ENCODE measurements at places on chromosomes 6 and 20. TPM values are rescaled to one million over a fixed set of nuclear protein-coding genes. Genes with fewer than 3 reads are reported as not detected.
A peak's percentile ranks its signal among the peaks of the same experiment; 100 is the strongest.

The IYD gene
- total RNA-seq, result not detected

The E2F3 gene
- 17.0 TPM for total RNA-seq

The ADGRF5 gene
- total RNA-seq, result not detected

- peaks cover 17% of the 10 kb centered on the region for H3K4me1 ChIP-seq
- H3K27me3 ChIP-seq, result no peaks in the 10 kb centered on the region
Measured at GRCh38 chr20:17615645-17616479, 46.0 kb downstream of the DSTN start.

DNA sequence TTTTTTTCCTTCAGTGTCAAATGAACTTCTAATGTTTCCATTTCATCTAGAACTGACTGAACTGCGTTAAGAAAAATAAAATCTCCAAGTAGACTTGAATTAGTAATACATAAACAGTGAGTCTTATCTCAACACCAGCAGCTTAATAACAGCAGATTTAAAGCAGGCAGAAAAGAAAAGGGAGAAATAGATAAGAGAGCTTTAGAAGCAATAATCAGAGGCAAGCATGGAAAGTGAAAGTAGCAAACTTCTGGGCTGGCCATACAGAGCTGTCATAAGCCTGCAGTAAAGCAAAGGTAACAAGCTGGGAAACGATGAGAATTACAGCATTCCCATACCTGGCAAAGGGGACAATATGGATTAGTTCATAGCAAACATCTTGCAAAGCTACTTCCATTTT, 16.9 kb upstream of the ANGPT4 start:
- DNase-seq, result no peak
- no peak overlapping the region for H3K27ac ChIP-seq
- H3K27me3 ChIP-seq, result no peaks in the 10 kb centered on the region
- no peaks in the 10 kb centered on the region for H3K4me1 ChIP-seq
- H3K4me3 ChIP-seq, result no peak overlapping the region

DNA sequence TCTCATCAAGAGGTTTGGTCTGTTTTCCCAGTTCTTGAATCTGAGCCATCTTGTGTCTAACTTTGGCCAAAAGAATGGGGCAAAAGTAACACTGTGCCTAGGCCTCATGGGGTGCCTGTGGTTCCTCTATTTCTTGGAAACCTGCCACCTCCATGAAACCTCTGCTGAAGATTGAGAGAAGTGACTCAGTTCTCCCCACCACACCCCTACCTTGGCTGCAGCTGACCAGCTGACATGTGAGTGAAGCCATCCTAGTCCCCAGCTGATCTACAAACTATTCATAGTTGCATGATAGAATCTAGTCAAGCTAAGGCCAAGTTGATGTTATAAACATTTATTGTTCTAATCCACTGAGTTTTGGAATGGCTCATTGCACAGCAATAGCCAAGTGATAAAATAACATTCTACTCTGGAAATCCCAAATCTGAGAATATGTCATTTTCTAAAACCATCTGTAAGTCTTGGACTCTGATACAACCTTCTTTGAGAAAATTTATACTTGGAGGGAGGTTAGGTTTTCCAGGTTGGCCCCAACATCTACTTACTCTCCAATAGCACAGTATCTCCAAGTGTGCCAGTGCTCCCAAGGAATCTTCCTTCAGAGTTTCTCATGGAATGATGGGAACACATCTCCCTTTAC, 107.0 kb upstream of the SMLR1 start:
- peaks cover 3% of the 10 kb centered on the region for H3K36me3 ChIP-seq
- no peak overlapping the region for H3K4me3 ChIP-seq
- no peak overlapping the region for H3K27ac ChIP-seq
- DNase-seq, result peak; percentile 52
- H3K4me1 ChIP-seq, result peaks cover 25% of the 10 kb centered on the region

DNA sequence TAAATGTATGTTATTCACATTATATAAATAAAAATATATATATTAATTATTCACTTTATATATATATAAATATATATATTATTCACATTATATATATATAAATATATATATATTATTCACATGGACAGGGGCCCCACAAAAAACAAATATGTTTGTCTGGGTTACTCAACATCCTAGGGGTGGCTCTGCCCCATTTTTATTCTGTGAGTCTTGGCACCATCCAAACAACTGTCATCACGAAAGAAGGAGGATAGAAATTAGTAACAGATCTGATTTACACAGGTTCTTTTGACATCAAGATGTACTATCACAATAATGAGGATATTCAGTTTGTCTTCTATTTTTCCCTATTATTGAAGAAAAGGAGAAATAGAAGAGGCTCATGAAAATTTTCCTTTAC, 187.3 kb downstream of the GPX5 start:
- no peak overlapping the region for H3K27ac ChIP-seq
- H3K36me3 ChIP-seq, result peaks cover 7% of the 10 kb centered on the region
- H3K4me3 ChIP-seq, result no peak overlapping the region
- DNase-seq, result no peak

The TREML2 gene
- total RNA-seq, result 6.9 TPM

The EPHA7 gene
- not detected for total RNA-seq

DNA sequence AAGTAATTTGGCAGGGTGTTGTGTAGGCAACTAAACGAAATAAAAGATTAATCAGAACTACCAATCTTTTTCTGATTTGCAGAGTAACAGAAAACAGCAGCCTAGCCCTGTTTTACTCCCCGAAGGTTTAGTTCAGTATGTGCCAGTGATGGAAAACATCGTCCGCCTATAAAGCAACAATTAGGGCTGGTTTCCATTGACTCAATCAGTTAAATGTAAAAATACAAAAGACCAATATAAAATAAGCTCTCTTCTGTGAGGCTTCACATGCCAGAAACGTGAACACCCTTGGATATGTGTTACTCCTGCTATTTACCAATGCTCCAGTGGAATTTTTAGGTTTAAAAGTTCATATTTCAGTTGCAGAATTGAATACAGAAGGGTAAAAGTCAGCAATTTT, 210.5 kb upstream of the RSPO3 start:
- H3K4me1 ChIP-seq, result no peaks in the 10 kb centered on the region
- H3K4me3 ChIP-seq, result no peak overlapping the region
- H3K27ac ChIP-seq, result no peak overlapping the region
- no peaks in the 10 kb centered on the region for H3K36me3 ChIP-seq

The B4GALT5 gene
- 16.8 TPM for total RNA-seq

The BTN1A1 gene
- total RNA-seq, result not detected

DNA sequence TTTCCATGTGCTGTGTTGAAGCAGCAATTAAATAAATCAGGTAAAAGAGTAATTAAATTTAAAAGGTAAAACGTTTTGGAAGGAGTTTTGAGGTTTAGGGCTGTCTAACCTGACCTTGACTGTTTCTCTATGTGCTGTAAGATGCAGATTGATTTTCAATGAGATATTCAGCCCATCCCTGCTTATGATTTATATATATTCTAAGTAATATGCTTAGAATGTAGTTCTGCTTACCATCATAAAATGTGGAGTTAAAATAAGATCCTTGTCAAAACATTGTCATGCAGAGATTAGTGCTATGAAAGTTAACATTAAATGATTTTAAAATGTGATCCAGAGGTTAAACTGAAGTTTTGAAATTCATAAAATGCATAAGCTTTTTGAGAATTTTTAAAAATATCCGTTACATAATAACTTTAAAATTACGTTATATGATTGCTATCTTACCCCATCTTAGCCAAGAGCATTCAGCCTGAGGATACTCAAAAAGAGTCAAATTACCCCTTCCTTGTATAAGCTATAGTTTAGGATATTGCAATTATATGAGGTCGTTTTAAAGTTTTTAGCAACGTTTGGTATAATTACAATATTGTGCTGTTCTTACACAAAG, 122.5 kb downstream of the MTHFD1L start:
- H3K4me1 ChIP-seq, result peaks cover 13% of the 10 kb centered on the region
- H3K4me3 ChIP-seq, result no peak overlapping the region
- H3K36me3 ChIP-seq, result peaks cover 50% of the 10 kb centered on the region
- no peaks in the 10 kb centered on the region for H3K27me3 ChIP-seq

DNA sequence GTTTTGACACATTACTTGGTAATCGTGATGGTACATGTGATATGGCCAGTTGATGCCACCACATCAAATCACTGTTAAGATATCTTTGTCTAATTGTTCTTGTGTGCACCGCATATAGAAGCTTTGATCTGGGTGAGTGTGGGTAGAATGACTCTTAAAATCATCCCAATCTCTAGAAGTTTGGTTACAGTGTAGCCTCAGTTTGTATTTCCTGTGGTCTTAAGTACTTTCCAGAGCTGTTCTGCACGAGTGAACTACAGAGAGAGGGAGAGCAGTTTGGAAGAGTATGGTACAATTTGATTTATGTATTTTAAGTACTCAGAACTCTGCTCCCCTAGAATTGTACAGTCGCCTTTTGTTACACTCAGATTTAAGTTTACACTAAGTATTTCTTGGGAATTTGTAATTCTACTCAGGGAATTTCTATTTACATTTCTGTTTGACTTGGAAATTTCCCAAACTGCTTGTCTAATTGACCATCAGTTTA, 37.5 kb downstream of the SNX9 start:
- no peaks in the 10 kb centered on the region for H3K27me3 ChIP-seq
- H3K27ac ChIP-seq, result peak overlapping the region; percentile 27
- H3K36me3 ChIP-seq, result peaks cover 45% of the 10 kb centered on the region
- H3K4me3 ChIP-seq, result no peak overlapping the region
- DNase-seq, result peak; percentile 74
- H3K4me1 ChIP-seq, result peaks cover 76% of the 10 kb centered on the region

DNA sequence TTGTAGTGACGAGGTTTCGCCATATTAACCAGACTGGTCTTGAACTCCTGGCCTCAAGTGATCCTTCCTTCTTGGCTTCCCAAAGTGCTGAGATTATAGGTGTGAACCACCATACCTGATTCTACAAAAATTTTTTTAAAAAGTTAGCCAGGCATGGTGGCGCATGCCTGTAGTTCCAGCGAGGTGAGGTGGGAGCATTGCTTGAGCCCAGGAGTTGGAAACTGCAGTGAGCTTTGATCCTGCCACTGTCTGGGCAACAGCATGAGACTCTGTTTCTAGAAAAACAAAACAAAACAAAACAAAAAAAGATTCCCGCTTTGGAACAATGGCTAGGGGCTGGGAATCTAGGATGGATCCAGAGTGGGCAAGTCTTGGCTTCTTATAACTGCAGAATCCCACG, 35.1 kb upstream of the SALL4 start:
- no peak overlapping the region for H3K4me3 ChIP-seq
- no peak overlapping the region for H3K27ac ChIP-seq
- no peak for DNase-seq
- no peaks in the 10 kb centered on the region for H3K36me3 ChIP-seq
- no peaks in the 10 kb centered on the region for H3K27me3 ChIP-seq

DNA sequence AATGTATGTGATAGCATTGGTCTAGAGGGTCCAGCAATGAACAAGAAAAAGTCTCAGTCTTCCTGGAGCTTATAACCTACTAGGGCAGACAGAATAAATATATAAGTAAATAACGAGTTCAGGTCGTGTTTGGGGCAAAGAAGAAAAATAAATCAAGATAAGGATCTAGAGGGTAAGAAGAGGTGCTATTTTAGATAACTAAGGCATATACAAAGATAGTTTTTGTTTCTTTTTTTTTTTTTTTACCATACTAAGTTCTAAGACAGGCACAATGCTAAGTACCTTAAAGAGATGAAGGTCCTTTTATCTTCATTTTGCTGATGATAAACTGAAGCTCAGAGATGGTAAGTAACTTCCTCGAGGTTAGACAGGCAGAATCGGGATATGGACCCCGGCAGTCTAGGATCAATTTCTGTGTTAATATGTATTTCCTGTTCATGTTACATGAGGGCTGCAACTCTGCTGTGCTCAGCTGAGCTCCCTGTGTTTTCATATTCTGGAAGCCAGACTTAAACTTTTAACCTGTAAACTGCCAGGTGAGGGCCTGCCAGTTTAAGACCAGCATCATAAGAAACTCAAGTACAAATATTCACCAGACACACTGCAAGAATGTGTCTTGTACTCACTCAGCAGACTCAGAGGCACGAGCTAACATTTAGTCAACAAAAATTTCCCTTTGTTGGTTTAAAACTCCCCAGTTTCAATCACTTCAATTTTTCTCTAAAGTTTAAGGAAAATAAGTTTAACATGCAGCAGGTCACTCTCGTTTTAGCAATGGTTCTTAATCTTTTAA, 23.3 kb downstream of the SESN1 start:
- peak overlapping the region; percentile 18 for H3K27ac ChIP-seq
- DNase-seq, result peak; percentile 11
- H3K4me1 ChIP-seq, result peaks cover 34% of the 10 kb centered on the region

DNA sequence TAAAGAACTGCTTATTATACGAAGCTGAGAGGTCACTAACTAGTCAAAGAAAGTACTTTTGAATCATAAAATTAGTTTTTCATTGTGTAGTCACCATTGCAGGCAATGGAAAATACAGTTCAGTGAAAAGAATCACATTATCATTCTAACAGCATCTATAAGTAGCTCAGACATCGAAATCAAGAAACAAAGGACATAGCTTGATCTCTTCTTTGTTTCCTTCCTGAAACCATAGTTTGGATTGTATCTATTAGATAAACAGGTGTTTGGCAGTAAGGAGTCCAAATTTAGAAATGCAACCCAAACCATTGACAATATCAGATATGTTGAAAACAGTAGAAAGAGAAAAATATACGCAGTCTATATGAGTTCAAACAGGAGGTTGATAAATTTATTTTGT, 697.3 kb downstream of the TFAP2A start:
- no peaks in the 10 kb centered on the region for H3K36me3 ChIP-seq
- H3K4me1 ChIP-seq, result no peaks in the 10 kb centered on the region
- no peaks in the 10 kb centered on the region for H3K27me3 ChIP-seq
- no peak overlapping the region for H3K4me3 ChIP-seq

- H3K4me3 ChIP-seq, result no peak overlapping the region
- peaks cover 44% of the 10 kb centered on the region for H3K4me1 ChIP-seq
- H3K27ac ChIP-seq, result no peak overlapping the region
- H3K36me3 ChIP-seq, result no peaks in the 10 kb centered on the region
- peaks cover 2% of the 10 kb centered on the region for H3K27me3 ChIP-seq
Measured at GRCh38 chr6:11425431-11425871, 112.1 kb upstream of the TMEM170B start.

- DNase-seq, result no peak
- H3K27ac ChIP-seq, result no peak overlapping the region
- H3K36me3 ChIP-seq, result no peaks in the 10 kb centered on the region
- H3K27me3 ChIP-seq, result no peaks in the 10 kb centered on the region
- H3K4me1 ChIP-seq, result no peaks in the 10 kb centered on the region
Measured at GRCh38 chr6:3789896-3790558, 38.5 kb upstream of the PXDC1 start.

DNA sequence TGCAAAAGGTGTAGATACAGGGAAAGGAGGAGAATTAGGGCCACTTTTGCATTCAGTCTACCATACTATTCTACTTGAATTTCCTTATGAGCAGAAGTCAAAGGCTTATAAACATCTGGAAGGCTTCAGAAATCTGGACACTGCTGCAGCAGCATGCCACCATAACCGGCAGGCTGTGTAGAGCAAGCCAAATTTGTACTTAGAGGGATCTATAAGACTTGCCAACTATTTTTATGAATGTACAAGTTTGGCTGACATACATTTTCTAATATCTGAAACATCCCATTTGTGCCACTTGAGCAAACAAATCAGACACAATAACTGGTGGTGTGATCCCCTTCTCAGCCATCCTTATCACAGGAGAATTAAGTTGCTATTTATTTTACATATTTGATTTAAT, 14.0 kb upstream of the PLCB1 start:
- H3K27ac ChIP-seq, result no peak overlapping the region
- no peak overlapping the region for H3K4me3 ChIP-seq
- H3K36me3 ChIP-seq, result no peaks in the 10 kb centered on the region
- H3K4me1 ChIP-seq, result no peaks in the 10 kb centered on the region
- H3K27me3 ChIP-seq, result no peaks in the 10 kb centered on the region

Data from activated CD8-positive, alpha-beta T cell treated with anti-CD3 and anti-CD28 coated beads for 36 hours (primary cell).